ENCODE measurements at places on chromosomes 2 and 18.

GRCh38 chr2:45765007-45765727 lies 113.7 kb downstream of the PRKCE start:
- no peak for DNase-seq

DNA sequence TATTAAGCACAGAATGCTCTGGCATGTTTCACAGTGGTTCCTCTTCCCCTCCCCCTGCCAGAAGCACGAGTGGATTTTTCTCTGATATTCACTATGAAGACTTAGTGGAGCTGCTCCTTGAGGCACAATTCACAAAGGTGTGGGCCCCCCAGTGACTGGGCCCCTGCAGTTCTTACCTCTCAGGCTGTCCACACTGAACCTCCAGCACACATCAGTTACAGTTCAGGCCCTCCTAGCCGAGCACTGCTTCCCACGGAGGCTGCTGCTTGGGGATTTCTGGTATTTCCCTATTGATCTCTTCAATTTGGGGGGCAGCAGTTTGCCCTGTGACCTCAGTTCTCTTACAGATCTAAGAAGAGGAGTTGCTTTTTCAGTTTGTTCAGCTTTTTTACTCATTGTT lies 236.1 kb downstream of the SH3RF3 start:
- DNase-seq = no peak

DNA sequence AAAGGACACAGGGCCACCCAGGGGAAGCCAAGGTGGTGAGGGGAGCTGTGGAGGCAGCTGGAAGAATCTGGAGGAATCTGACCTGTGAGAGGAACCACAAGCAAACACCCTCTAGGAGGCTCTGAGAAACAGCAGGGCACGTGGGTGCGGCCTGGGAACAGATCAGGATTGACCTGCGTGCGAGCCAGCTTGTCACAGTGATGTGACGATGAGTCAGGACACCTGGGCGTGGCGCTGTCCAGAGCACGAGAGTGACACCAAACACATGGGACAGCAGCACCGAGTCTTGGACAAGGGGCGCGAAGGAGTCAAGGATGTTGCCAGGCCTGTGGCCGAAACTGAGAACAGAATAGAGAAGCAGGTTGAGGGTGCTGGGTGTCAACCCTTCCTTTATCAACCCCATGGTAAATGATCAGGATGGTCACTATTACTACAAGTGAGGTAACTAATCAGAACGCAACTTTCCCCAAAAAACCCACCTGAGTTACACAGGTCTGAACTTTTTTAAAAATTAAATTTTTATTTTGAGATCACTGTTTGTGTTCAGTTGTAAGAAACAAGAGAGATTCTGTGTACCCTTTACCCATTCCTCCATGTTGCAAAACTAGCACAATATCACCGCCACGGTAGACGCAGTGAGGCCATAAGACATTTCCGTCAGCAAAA lies 637 bp upstream of the SFT2D3 start:
- DNase-seq = peak; percentile 23

- DNase-seq = no peak
These were observed 537.9 kb upstream of the LRATD1 start for GRCh38 chr2:14094592-14094991.

- DNase-seq = no peak
These were observed 35.5 kb upstream of the RMP24 start for GRCh38 chr18:35936951-35937350.

GRCh38 chr18:4987452-4988405 lies 209.3 kb downstream of the AKAIN1 start:
- no peak for DNase-seq

- no peak for DNase-seq
These were observed 234.0 kb downstream of the BCL2 start for GRCh38 chr18:63085611-63086010.

- no peak for DNase-seq
These were observed 50.1 kb downstream of the CD226 start for GRCh38 chr18:69897397-69898108.

DNA sequence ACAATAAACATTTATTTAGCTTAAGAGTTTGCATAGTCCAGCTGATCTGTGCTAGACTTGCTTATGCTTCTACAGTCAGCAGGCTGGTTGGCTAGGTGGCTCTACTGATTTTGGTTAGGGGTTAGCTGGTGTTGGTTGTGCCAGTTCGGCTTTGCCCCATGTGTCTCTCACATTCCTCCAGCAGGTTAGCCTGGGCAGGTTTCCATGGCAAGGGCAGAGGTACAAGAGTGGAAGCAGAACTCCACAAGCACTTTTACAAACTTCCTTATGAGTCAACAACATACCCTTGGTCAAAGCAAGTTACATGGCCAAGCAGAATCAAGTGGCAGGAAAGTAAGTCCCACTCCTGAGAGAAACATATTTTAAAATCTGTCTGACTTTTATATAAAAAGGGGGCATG lies 82.3 kb downstream of the SS18 start:
- DNase-seq = no peak

GRCh38 chr2:126886211-126886915 lies 12.3 kb upstream of the TEX51 start:
- peak; percentile 45 for DNase-seq

DNA sequence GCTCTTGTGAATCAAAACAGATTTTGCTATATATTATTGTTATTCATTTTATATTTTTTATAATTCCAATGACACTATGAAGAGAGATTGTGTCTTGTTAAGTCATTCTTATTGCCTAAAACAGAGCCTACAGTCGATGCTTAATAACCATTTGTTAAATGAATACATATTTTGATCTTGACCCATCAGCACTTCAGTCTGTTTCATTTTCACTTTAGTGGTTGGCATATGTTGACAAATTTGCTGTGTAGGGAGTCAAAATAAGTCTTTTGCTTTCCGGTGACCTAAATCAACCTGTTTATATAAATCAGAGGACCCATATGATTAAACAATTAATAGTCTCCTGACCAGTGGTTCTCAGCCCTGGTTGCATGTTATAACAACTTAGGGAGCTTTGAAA lies 97.1 kb downstream of the TXNL1 start:
- DNase-seq = no peak

DNA sequence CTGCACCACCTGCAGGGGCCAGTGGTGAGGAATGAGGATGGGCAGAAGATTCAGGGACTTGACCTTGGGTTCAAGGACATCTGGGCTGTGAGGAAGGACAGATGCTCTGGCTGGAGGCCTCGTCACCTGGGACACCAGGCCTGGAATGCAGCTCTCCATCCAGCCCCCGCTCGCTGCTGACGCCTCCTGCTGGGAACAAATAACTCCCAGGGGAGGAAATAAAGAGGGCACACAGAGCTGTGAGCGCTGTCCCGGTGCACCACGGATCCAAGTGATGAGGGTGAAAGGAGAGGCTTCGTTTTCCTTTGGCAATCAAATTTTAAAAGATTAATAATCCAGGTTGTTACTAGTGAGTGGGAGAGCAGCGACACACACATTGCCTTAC lies 368.0 kb upstream of the MYT1L start:
- DNase-seq = no peak

- peak; percentile 65 for DNase-seq
These were observed 66.6 kb downstream of the EPB41L3 start for GRCh38 chr18:5476961-5477800.

- DNase-seq = no peak
These were observed 10.8 kb upstream of the YWHAQ start for GRCh38 chr2:9641641-9642040.

DNA sequence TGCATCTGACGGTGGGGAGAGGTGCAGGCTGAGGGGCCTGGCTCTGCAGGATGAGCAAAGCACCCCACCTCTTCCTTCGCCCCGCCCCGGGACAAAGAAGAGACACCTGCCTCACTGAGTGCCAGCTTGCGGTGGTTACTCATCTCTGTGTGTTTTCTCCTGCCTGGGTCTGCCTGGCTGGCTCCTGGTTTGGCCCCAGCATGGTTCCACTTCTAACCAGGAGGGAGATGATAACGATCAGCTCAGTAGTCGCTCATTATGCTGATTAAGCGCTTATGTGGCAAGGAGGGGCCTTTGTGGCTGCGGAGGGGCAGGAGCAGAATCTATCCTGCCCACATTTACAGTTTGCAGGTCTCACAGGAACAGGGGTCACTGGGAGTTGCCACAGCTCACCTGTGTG lies 68.7 kb upstream of the EDAR start:
- no peak for DNase-seq

DNA sequence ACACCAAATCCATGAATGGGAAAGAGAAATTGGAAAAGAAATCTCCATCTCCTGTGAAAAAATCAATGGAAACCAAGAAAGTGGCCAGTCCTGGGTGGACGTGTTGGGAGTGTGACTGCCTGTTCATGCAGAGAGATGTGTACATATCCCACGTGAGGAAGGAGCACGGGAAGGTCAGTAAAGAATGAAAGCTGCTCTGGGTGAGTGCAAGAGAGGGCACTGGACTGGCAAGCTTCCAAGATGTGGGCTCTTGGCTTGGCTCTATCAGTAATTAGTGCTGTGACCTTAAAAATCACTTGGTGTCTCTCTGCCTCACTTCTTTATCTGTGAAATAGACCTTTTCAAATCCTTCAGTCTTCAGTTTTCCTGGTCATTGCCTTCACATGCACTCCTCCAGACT lies 89.0 kb downstream of the ZNF532 start:
- no peak for DNase-seq

- no peak for DNase-seq
These were observed 30.0 kb upstream of the RAPH1 start for GRCh38 chr2:203565076-203565475.

DNA sequence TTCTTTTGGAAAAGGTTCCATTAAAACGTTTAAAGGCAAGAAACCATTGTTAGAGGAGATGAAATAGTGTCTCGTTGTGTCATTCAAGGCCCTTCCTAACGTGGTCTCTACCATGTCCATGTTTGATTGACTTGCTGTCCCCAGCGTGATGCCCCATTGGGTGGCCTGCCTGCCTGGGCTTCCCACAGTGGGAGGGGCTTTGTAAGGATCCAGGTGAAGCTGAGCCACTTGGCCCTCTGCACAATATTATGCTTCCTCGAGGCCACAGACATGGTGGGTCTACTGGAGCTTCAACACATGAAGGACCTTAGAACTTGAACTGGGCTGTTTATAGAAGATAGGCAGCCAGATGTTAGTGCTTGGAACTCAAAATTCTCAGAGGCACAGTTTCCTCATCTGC lies 235.3 kb downstream of the FHOD3 start:
- DNase-seq = no peak

DNA sequence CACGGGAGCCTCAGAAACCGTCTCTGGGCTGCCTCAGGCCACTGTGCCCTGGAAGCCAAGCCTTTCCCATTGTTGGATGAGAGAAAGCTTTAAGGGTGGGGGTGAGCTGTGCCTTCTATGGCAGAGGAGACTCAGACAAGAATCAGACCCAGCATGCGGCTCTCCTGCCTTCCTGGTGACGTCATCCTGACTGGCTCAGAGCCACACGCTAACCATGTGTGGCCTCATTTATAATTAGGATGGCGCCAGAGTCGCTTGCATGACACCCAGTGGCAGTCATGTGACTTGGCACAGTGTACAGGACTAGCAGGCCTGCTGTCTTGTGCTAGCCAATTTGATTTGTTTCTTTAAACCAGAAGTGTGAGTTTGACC lies 99.1 kb downstream of the SH3BP4 start:
- no peak for DNase-seq

GRCh38 chr18:9730786-9731185 lies 22.7 kb downstream of the RAB31 start:
- DNase-seq = no peak

DNA sequence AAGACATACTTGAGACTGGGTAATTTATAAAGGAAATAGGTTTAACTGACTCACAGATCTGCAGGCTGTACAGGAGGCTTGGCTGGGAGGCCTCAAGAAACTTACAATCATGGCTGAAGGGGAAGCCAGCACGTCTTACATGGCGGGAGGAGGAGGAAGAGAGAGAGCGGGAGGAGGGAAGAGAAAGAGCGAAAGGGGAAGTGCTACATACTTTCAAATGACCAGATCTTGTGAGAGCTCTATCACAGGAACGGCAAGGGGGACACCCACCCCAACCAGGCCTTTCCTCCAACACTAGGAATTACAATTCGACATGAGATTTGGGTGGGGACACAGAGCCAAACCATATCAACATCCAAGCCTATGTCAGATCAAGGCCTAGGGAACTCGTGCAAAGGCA lies 24.2 kb downstream of the MYL12B start:
- DNase-seq = no peak

DNA sequence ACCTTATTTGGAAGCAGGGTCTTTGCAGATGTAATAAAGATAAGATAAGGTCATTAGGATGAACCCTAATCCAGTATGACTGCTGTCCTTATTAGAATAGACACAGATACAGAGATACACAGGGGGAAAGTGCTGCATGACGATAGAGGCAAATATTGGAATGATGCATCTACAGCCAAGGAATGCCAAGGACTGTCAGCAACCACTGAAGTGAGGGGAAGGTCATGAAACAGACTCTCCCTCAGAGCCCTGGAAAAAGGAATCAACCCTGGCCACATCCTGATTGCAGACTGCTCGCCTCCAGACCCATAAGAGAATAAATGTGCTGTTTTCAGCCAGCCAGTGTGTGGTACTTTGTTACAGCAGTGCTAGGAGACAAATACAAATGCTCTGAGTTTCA lies 14.8 kb downstream of the TMEM237 start:
- DNase-seq = no peak

DNA sequence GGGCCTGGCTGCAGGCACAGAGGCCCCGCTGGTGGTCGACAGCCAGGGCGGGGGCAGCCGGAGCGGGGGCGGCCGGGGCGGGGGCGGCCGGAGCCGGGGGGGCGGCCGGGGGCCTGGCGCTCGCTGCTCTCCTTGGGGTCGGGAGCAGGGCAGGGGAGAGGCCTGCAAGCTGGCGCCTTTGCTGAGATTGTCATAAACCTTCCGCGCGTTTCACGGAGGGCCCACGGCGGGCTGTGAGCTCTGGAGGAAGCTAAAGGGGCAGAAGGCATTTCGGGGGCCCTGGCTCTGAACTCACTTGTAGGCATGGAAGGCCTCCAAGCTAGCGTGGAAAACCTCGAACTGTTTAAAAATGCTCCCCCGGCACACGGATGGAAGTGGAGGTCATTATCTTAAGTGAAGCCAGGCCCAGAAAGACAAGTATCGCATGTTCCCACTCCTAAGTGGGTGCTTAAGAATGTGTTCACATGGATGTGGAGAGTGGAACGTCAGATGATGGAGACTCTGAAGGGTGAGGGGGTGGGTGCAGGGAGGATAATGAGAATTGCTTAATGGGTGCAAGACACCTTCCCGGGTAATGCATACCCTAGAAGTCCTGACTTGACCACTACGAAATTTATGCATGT lies 629 bp downstream of the PRELID3A start:
- DNase-seq = no peak

GRCh38 chr2:158718196-158718585 lies 76.9 kb upstream of the DAPL1 start:
- DNase-seq = no peak

GRCh38 chr18:49849331-49850217 lies 36.2 kb upstream of the ACAA2 start:
- no peak for DNase-seq
